Left cardiac atrium (tissue), 4 donors: ENCODE measurements at places on chromosomes 13 and 19.
A peak's percentile ranks its signal among the peaks of the same experiment; 100 is the strongest.

- no peak for DNase-seq
These were observed 224.2 kb upstream of the IRS2 start for GRCh38 chr13:110010404-110011138.

DNA sequence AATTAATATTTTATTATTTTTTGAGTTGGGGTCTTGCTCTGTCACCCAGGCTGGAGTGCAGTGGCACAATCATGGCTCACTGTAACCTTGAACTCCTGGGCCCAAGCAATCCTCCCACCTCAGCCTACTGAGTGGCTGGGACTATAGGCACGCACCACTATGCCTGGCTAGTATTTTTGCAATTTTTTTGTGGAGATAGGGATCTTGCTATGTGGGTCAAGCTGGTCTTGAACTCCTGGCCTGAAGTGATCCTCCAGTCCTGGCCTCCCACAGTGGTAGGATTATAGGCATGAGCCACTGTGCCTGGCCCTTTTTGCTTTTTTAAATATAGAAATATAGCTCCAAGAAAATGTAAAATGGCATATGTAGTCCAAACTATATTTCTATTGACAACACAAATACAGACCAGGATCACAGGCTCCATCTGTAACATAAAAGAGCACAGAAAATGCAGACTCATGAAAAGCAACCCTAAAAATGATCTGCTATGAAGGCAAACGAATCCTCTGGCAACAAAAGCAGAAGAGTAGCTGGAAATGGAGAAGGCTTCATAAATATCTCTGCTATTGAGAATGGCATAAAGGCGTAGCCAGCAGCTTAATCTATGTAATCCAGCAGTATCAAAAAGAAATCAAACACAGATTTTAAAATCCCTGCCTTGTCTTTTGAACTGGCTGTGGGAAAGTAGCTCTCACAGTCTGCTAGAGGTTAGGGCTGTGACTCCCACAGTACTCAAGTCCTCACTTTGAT, 200.6 kb downstream of the LHFPL6 start:
- no peak for DNase-seq

- DNase-seq, result no peak
These were observed 19.1 kb downstream of the C19orf12 start for GRCh38 chr19:29695765-29696564.

- peak; percentile 57 for DNase-seq
These were observed 13.2 kb downstream of the C19orf44 start for GRCh38 chr19:16509141-16510061.
